H4 (cell line): ENCODE measurements at places on chromosomes 2 and 18.

GRCh38 chr2:226649871-226650660, 149.6 kb downstream of the IRS1 start:
- peak; percentile 99 for DNase-seq

DNA sequence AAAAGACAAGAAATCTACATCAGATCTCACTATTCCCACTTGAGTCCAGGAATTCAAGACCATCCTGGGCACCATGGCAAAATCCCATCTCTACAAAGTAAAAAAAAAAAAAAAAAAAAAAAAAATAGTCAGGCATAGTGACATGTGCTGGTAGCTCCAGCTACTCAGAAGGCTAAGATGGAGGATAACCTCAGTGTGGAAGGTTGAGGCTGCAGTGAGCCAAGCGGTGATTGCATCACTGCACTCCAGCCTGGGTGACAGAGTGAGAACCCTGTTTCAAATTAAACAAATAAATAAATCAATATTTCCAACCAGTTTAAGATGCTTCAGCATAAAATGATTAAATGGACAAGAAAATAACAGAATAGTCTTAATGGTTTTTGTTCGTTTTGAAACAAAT, 197.4 kb downstream of the DSEL start:
- no peak for DNase-seq

DNA sequence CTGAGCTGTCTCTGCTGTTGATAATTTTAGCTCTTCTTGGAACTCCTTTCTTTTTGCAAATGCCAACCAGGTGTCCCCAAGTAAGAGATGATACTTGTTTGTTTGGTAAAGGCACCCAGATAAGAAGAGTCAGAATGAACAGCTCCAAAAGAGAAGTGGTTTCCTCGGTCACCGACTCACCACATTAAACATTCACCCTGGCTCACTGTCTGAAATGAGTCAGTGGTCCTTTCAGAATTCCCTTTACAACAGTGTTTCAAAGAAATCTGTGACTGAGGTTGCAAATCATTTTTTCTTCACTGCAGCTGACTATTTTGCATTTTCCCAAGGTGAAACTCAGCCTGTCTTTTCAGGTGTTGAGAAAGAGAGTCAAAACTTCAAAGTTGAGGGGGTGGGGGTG, 16.2 kb upstream of the CXCR4 start:
- DNase-seq: no peak

DNA sequence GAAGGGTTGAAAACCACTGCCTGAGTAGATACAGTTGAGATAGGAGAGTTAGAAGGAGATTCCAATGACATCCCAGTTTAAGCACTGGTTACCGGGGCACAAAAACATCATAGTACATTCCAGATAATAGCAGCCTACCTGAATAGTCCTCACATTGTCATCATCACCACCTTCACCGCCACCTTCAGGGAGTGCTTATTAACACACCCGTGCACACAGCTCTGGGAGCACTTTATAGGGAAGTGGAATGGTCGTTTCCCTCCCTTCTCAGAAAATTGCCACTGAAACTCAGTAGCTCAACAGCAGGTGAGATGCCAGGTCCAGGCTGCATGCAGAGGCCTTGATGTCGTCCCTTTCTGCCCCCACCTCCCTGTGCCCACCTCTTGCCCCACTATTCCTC, 8.2 kb downstream of the SERPINB7 start:
- no peak for DNase-seq

- no peak for DNase-seq
Observed at GRCh38 chr2:126981476-126981875, 82.8 kb downstream of the TEX51 start.

GRCh38 chr2:5528706-5529105, 163.5 kb upstream of the SOX11 start:
- DNase-seq: no peak
